ENCODE measurements at places on chromosomes 13 and 19.

- DNase-seq = no peak
Measured at GRCh38 chr13:20974981-20975585, 72.5 kb upstream of the XPO4 start.

DNA sequence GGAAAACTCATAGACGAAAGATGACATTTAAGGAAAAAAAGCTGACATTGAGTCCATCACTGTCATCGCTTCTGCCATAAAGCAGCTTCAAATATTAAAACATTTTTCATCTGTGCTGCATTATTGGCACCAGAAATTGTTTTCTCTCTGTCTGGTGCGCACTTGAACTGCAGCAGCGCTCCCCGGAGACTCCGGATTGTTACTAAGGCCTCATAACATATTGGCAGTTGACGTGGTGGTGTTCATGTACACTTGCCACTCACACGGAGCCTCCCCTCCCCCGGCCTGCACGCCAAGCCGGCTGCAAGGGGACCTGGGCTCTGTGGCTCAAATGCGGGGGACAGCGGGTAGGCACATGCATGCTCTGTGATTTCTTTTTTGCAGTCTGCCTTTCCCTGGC, 203.2 kb downstream of the TSHZ3 start:
- DNase-seq = no peak

GRCh38 chr19:3683405-3684053, 16.7 kb downstream of the PIP5K1C start:
- no peak for DNase-seq

GRCh38 chr13:77511552-77511951, 24.0 kb upstream of the SCEL start:
- no peak for DNase-seq

- DNase-seq = no peak
Measured at GRCh38 chr19:12052091-12052496, 667 bp downstream of the ZNF878 start.

DNA sequence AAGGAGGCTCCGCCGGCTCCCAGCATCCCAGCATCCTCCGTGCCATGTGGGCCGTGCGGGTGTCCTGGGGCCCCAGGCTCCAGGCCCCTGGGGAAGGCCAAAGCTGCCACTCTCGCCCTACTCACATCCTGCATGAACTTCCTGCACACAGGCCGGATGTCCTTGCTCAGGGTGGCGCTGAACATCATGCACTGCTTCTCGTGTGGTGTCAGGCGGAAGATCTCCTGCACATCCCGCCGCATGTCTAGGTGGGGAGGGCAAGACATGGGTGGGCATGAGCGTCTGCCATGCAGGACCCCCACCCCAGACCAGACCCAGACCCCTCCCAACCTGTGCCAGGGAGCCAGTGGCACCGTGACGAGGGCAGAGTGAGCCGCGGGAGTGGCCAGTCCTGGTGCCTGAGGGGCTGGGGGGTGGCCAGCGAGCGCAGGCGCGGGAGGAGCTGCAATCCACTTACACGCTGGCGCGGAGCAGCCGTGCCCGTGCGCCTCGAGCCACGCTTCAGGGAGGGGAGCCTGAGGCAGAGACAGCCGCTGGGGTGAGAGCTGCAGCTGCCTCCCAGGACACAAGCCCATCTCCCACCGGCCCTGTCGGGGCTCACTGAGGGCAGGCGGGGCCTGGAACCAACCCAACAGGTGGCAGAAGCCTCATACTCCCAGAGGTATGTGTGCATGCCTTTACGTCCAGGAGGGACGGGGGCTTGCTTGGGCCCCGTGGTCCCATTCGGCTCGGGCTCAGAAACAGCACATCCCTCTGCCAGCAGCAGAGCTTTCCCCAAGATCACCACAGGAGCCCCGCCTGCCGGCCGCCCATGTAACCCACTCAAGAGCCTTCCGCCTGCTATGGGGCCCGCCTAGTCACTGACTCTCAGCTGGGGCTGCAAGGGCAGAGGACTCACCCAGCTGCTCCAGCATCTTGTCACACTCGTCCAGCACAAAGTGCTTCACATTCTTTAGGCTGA, 8.8 kb downstream of the DDX39A start:
- no peak for DNase-seq

All from foreskin keratinocyte (primary cell).